ENCODE measurements at places on chromosomes 13 and 19. TPM values are rescaled to one million over a fixed set of nuclear protein-coding genes. Genes with fewer than 3 reads are reported as not detected.
A peak's percentile ranks its signal among the peaks of the same experiment; 100 is the strongest.

C13orf42 gene
- total RNA-seq: not detected

- no peak for DNase-seq
These were observed 46.1 kb downstream of the LHFPL6 start for GRCh38 chr13:39556866-39557265.

DNA sequence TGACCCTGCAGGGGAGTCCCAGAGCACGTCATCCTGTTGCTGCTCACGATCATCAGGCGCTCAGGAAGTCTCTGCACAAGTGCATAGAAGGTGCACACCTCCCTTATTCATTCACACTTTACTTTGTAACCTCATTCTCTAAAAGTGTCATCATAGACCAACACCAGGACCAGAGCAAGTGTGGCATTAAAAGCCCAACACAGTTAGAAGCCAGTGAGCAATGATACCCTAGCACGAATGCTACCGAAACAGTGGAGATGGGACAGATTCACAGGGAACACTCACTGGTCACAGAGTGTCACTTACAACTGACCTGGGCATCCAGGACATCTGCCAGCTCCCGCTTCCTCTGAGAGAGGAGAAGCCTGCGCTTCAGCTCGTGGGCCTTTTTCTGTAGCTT is 17.0 kb downstream of the HAUS8 start:
- DNase-seq: no peak

- DNase-seq: peak; percentile 57
These were observed 57.5 kb downstream of the CPAMD8 start for GRCh38 chr19:16969135-16969534.

- no peak for DNase-seq
These were observed 15.0 kb downstream of the LTBP4 start for GRCh38 chr19:40616178-40616577.

GPC5 gene
- total RNA-seq: not detected
